ENCODE measurements at places on chromosomes 3 and 15.

- DNase-seq = no peak
These were observed 59.7 kb downstream of the DCUN1D1 start for GRCh38 chr3:182920515-182921084.

DNA sequence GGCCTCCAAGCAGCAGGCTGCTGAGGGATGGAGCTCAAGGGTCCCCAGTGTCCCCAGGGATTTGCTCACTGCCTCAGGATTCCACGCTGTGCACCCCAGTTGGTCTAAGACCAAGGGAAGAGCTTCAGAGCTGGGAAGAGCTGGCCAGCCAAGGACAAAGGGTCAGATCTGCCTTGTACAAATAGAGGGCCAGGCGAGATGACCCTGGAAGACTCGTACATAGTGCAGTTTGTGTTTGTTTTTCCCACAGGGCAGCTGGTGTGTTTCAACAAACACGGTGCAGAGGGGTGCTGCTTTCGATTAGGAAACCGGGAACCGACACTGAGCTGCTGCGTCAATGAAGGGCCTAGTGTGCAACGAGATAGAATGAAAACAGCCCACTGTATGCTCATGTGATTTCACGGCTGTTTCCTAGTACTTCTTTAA lies 56.1 kb upstream of the TRPM1 start:
- no peak for DNase-seq

DNA sequence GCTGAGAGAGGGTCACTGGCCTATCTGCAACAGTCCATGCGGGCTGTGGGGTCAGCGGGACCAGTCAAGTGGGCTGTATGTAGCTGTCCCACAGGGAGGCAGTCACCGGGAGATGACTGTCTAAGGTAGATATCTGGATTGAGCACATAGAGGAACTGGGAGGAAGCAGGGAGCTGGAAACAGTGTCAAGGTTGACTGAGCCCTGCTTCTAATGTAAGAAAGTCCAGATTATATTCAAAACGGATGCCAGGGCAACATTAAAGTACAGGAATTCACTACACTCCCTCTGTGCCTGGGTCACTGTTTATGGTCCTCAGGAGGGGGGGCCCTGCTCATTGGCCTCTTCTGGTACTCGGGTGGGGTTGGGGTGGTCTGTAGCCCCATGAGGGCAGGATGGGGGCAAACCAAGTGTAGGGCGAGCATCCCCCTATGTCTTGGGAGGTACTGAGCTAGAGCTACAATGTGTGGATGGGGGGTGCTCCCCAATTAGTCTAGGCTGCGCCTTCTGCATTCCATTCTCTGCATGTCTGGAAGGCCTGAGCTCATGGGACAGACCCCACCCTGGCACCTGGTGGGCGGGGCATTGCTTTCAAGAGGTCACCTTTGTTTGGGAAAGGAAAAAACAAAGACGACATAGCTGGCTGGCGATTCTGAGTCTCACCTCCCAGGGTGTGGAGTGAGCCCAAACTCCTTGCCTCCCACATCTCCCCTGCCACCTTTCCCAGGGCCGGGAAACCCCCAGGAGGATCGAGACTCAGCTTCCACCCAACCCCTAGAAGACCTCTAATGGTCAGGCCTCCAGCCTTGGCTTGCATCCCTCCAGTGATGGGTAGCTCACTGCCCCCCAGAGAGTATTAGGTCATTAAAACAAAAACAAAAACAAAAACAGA lies 45.1 kb upstream of the C15orf39 start:
- DNase-seq = no peak

GRCh38 chr15:60745469-60746061 lies 266.6 kb upstream of the ICE2 start:
- DNase-seq = no peak

DNA sequence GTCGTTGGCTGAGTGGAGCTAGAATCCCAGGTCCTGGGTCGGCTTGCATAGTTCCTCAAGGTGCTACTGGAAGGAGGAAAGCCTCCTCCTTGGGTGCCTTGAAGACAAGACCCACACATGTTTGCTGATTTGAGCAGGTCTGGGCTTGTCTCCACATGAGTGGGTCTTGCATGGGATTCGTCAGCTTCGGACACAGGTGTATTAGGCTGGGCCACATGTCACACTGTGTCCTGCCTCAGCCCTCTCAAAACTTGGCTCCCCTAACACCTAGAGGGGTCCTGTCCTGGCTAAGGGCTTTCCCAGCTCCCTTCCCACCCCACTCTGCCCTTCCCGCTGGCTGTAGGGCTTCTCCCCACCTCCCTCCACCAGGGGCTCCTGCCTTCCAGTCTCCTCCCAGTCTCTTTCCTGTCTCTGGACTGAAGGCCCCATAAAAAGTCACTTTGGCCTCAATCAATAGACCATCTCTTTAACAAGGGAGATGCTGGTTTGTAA lies 73.0 kb upstream of the ADPGK start:
- no peak for DNase-seq

GRCh38 chr15:83720468-83720867 lies 66.5 kb downstream of the ADAMTSL3 start:
- no peak for DNase-seq

GRCh38 chr3:138284957-138285477 lies 44.6 kb downstream of the NME9 start:
- DNase-seq = no peak

- no peak for DNase-seq
These were observed 301.2 kb upstream of the PROK2 start for GRCh38 chr3:72086042-72086742.

DNA sequence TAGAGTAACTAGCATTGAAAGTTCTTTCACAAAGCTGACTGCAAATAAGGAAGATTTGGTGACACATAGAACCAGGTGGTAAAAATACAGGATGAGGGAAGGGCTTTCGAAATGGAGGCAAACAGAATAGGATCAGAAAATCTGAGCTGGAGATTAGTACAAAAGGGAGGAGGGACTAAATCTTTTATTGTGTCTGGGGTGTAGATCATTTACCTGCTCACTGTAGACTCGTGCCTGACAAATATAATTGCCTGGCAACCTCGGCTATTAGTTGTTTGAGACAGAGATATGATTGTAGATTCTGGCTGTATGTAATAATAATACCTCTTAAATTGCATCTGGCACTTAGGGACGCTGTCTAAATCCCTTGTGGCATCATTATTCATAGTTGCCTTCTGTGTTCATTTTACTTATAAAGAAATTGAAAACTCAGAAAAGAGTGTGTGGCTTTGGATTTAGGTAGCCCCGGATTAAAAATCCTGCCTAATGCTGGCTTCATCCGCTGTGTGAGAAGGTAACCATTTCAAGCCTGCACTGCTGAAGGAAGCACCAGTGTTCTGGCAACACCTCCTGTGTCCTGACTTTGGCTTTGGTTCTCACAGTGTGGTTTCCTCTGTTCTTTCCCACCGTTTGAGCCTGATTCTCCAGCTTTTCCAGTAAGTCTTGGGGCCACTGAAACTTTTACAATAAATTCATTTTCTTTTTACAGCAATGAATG lies 25.0 kb upstream of the GPR160 start:
- DNase-seq = no peak

- DNase-seq = no peak
These were observed 302.7 kb upstream of the CHRNA7 start for GRCh38 chr15:31727612-31728011.

- DNase-seq = no peak
These were observed 921.0 kb upstream of the ROBO1 start for GRCh38 chr3:80688814-80689213.

GRCh38 chr3:191342411-191342810 lies 12.1 kb upstream of the UTS2B start:
- DNase-seq = no peak

GRCh38 chr3:190116551-190117067 lies 4.1 kb downstream of the P3H2 start:
- no peak for DNase-seq

- DNase-seq = no peak
These were observed 90.7 kb downstream of the MYLK start for GRCh38 chr3:123793425-123793824.

DNA sequence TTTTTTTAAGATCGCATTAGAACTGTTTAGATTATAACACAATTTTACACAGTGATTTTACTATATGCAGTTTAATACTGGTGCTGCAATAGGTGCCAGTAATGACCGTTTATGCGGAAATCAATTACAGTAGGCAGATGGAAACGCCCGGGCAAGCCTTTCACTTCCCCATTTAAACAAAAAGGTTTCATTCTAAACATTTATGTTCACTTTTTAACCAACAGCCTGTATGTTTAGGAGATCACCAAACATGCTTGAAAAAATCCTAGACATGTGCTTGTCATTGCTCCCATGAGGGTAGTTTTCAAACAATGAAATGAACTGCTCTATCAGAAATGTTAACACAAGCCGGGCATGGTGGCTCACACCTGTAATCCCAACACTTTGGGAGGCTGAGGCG lies 2.7 kb downstream of the BNIP2 start:
- no peak for DNase-seq

All from T follicular helper cell (primary cell).